ENCODE measurements at places on chromosomes 13 and 19. TPM values are rescaled to one million over a fixed set of nuclear protein-coding genes. Genes with fewer than 3 reads are reported as not detected.

CEACAM1 gene
- total RNA-seq = 0.12 TPM

ERICH4 gene
- not detected for total RNA-seq

ACTMAP gene
- total RNA-seq = 5.7 TPM

GFY gene
- not detected for total RNA-seq

CLC gene
- not detected for total RNA-seq
